ENCODE measurements at places on chromosomes 4 and X. TPM values are rescaled to one million over a fixed set of nuclear protein-coding genes. Genes with fewer than 3 reads are reported as not detected.

EVC gene
- 38.5 TPM for total RNA-seq

KLF8 gene
- total RNA-seq: 22.0 TPM

PCSK1N gene
- total RNA-seq: 36.4 TPM

FANCB gene
- total RNA-seq: 2.0 TPM

STATH gene
- not detected for total RNA-seq

SLC2A9 gene
- total RNA-seq: 163 TPM

PLAC1 gene
- 0.83 TPM for total RNA-seq

MAGED4B gene
- 5.6 TPM for total RNA-seq

PPP1R2C gene
- not detected for total RNA-seq

CT55 gene
- not detected for total RNA-seq

CABS1 gene
- not detected for total RNA-seq

RAB9B gene
- 4.5 TPM for total RNA-seq

GUF1 gene
- total RNA-seq: 27.6 TPM

PDGFRA gene
- total RNA-seq: 2.2 TPM

COQ2 gene
- total RNA-seq: 20.4 TPM

PCDH11X gene
- not detected for total RNA-seq

SLC9A7 gene
- total RNA-seq: 72.7 TPM

UTP3 gene
- 38.1 TPM for total RNA-seq

DNA sequence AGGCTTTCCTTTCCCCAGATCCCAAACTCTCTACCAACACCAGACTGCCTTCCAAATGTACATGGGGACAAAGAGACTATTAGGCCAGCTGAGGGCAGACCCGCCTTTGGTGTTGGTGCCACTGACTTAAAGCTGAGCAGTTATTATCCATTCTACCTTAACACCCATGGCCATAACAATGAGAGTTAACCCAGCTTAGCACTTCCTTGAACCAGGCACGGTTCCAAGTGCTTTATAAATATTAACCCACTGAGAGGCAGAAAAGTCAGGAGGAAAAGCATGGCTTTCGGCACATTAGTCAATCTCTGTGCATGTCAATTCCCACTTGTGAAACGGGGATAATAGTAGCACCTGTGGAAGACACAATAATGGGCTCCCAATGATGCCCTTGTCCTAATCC, 243.1 kb upstream of the ANXA3 start:
- DNase-seq: no peak

- no peak for DNase-seq
These were observed 321.6 kb downstream of the TENM3 start for GRCh38 chr4:182564724-182565369.

DNA sequence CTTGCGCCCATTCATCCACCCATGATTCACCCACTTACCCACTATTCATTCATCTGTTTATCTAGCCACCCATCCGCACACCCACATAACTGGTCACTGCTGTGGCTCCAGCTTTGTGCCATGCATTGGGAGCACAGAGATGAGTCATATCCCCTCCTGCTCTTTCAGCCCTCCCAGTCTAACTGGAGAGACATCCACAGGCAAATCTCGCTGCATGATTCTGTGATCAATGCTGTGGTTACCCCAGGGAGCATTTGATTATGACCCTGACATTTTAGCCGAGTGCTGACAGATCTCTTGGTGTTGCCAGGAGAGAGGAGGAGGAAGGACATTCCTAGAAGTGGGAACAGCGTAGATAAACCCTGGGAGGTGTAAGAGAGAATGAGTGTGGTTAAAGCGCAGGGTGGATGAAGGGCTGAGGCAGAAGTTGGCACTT, 10.4 kb upstream of the PORCN start:
- peak; percentile 73 for DNase-seq

DNA sequence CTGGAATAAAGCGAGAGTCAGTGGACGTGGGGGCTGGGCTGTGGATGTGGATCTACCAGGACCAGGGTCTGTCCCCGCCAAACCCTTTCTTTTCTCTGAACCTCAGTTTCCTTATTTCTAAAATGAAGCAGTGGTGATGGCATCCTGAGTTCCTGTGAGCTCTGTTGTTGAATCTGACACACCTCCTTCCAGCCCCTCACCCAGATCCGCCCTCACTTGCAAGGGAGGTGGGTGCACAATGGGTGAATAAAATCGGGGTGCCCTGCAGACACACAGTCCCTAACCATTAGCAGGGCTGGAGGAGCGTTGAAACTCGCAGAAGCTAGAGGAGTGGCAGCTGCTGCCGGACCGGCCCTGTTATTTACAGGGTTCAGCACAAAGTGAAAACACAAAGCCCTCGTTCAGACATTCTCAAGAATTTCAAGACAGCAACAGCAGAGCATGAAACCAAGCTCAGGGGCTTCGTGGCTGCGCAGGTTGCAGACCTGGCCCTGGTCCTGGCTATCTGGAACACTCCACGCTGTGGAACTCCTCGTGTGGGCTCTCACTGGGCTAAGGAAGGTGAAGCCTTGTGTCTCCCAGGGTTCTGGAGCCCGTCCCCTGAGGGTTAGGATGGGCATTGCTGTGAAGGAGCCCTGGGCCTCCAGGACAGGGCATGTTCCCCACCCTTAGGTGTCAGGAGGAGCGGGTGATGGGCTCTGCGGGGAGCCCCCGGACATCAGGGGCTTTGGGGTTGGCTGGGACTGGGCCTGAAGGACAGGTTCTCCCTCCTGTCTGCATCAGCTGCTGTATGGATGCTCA, 42.9 kb downstream of the PSAPL1 start:
- no peak for DNase-seq

- peak; percentile 65 for DNase-seq
These were observed 20.4 kb downstream of the SLC25A53 start for GRCh38 chrX:104136241-104137019.

DNA sequence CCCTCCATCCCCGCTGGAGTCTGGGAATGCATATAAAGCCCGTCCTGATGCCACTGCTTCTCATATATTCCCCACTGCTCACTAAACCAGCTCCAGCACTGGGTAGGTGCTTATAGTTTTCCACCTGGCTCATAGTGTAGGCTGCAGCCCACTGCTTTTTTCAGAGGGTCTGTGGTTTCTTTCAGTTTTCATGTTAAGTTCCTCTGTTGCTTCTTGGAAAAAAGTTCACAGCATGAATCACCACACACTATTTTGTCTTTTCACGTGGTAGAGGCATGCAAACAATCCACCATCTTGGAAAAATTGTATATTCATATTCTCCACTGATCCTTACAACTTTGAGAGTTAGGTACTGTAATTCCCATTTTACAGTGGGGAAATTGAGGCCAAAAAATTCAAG, 39.4 kb downstream of the DCLK2 start:
- no peak for DNase-seq

GRCh38 chr4:19002170-19002569, 980.6 kb upstream of the LCORL start:
- no peak for DNase-seq

- peak; percentile 59 for DNase-seq
These were observed 37.6 kb upstream of the TADA2B start for GRCh38 chr4:7005571-7005970.

GRCh38 chrX:127177966-127178365, 358.4 kb downstream of the PRR32 start:
- DNase-seq: no peak

GRCh38 chr4:38313175-38313574, 350.8 kb upstream of the KLF3 start:
- DNase-seq: no peak

- peak; percentile 97 for DNase-seq
These were observed 85.5 kb upstream of the ACSL1 start for GRCh38 chr4:184911310-184911709.

DNA sequence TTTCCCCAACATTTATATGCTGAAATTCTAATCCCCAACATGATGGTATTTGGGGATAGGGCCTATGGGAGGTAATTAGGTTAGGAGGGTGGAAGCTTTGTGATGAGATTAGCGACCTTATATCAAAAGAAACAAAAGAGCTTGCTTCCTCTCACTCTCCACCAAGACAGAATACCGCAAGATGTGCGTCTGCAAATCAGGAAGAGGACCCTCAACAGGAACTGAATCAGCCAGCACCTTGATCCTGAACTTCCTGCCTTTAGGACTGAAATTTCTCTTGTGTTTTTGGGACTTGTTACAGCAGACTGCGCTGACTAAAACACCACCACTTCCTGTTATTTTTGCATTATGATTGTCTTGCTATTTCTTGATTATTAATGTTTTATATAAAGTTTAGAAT, 1889.4 kb downstream of the C4orf33 start:
- no peak for DNase-seq

- DNase-seq: no peak
These were observed 552.6 kb downstream of the TRIML1 start for GRCh38 chr4:188691811-188692210.

DNA sequence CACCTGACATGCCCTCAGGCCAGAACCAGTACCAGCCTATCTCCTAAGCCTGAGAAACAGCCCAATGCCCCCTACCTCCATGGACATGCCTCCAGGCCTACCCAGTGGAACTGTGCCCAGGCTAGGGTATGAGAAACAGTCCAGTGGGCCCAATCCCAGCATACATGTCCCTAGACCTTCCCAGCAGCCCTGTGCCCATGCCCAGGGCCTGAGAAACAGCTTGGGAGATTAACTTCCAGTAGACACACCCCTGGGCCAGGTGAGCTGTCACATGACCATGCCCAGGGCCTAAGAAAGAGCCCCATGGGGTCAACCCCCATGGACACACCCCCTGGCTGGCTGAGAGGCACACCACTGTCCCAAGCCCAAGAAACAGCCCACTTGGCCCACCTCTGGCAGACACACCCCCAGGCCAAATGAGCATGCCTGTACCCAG, 78.8 kb downstream of the CBR4 start:
- no peak for DNase-seq

- DNase-seq: no peak
These were observed 17.3 kb upstream of the TBC1D14 start for GRCh38 chr4:6892190-6892908.

GRCh38 chrX:103276581-103277002, at the start of gene TCEAL5:
Gene TCEAL5 (minus strand): TSS chrX:103276750. CDS start chrX:103274563, 2,187 bp downstream.
- no peak for DNase-seq

- DNase-seq: no peak
These were observed 124.5 kb upstream of the NOCT start for GRCh38 chr4:138890891-138891570.

DNA sequence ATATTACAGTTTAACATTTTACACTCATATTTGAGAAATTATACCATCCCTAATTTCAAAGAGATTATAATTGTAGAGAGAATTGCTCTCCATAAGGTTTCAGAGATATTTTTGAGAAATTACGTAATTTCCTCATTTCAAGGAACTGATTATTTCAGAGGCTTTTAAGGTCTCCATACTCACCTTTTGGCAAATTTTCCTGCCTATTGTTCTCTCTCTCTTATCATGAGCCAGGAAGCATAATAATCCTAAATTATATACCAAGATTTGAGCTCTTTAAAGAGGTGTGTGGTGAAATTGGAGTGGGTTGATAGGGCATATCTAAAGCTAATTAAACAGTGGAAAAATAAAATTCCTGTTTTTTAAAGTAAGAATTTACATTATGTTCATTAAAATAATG, 248.9 kb upstream of the FTHL17 start:
- no peak for DNase-seq

DNA sequence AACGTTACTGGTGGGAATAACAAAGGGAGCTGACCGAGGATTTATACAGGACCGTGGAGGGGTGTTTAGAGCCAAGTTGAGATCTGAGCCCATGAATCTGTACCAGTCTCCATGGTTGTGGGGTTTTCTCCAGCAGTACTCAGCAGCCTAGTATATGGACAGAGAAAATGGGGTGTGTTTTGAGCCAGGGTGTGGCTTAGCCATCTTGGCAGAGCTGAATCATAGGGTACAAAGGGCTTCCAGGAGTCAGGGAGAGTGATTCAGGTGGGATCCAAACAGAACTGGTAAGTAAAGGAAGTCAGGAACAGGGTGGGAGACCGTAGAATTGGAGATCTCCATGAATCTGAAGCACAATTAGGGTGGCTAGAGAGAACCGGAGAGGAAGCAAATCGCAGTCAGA, 7.4 kb upstream of the HPRT1 start:
- DNase-seq: peak; percentile 5

DNA sequence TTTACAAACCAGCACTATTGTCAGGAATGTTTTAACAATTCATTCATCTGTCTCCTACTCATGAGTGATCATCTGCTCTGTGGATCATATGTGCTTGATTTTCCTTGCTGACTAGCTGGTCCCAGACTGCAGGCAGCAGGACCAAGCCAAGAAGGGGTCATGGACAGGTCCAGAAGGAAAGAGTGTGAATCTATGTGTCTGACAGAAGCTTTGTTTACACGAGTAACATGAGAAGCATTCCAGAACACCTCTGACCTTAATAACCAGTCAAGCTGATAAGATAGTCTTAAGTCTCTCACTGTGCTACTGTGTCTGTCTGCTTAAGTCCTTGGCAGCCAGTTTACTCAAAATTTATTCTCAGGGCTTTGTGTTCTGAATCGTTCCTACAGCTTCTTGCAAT, 39.0 kb downstream of the GUCY1A1 start:
- no peak for DNase-seq

DNA sequence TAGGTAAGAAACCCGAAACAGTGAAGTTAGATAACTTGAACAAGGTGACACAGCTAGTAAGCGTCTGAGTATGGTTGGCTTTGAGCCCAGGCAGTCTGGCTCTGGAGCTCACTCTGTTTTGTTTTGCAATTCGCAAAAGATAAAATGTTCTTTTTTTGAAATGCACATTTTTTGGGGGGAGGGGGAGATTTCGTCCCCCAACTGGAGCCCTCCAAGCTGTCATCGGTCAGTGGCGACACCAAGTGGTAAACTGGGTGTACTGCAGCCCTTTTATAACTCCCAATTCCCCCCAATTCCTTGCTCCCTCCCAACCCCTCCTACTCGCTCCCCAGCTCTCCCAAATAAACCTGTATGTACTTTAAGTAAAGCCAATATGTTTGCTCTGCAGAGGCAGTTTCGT, 2.8 kb upstream of the CLCN5 start:
- DNase-seq: no peak

GRCh38 chr4:116092961-116093360, 979.5 kb upstream of the NDST4 start:
- peak; percentile 77 for DNase-seq

DNA sequence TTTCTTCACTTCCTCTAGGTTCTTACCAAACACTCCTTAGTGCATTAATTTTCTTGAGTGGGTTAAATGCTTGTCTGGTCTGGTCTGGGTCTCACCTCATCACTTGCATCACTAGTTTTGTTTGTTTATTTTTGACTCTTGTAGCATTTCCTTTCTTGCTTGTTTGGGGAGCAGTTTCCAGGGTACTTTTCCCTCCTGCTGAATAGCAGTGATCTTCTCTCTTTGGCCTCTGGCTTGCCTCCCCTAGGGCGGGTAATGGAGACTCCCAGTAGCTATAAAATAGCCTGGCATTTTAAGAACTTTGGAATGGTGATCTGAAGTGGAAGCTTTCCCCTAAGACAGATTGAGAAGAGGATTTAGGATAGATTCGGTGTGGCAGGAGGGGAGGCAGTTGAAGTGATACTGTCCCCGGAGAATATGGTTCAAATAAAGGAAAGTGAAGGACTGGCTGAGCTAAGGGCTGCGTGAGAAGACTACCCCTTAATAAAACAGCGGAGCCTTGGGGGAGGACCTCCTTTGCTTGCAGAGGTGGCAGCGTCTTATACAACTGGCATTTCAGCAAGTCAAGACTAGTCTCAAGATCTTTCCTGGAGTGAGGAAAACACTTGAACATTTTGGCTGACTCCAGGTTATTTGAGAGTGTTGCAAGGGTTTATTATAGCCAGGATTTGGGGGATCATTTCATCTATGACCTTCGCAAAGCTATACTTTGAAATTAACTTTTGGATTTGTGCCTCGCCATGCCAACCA, 190.6 kb downstream of the FRAS1 start:
- DNase-seq: peak; percentile 55

GRCh38 chr4:166274136-166274761, 401.2 kb downstream of the TLL1 start:
- peak; percentile 83 for DNase-seq
